ENCODE measurements at places on chromosomes 11 and 22.

DNA sequence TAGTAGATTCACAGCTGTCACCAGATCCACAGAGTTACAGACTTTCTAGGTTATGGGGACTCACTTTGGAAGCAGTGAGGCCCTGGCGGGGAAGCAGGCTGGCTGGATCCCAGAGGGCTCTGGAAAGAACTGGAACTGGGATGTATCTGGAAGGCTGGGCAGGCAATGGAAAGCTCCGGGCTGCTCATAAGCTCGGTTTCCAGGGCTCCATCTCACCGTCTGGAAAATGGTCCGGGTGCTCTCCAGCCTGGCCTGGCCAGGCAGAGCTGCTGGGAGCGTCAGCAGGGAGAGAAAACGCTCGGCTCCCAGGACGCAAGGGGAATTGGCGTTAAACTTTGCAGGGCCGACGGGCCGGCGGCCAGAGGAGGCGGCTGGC is 335 bp upstream of the SEZ6L start:
- DNase-seq = no peak

GRCh38 chr22:48303369-48303725 is 1524.3 kb downstream of the BRD1 start:
- no peak for DNase-seq

- no peak for DNase-seq
Measured at GRCh38 chr11:100646545-100646944, 40.5 kb upstream of the ARHGAP42 start.

DNA sequence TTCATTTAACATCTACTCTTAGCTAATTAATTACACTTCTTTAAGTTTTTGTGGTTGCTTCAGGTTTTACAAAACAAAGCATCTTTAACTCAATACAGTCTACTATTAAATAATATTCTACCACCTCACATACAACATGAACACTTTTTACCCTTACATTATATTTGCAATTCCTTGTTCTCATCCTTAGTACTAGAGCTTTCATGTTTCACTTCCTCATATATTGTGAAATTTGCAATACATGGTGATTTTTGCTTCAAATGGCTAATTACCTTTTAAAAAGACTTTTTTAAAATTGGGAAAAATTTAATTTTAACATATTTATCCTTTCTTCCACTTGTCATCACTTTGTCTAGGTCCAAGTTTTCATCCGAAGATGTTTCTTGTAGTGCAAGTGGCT is 37.5 kb downstream of the RSF1 start:
- DNase-seq = no peak

DNA sequence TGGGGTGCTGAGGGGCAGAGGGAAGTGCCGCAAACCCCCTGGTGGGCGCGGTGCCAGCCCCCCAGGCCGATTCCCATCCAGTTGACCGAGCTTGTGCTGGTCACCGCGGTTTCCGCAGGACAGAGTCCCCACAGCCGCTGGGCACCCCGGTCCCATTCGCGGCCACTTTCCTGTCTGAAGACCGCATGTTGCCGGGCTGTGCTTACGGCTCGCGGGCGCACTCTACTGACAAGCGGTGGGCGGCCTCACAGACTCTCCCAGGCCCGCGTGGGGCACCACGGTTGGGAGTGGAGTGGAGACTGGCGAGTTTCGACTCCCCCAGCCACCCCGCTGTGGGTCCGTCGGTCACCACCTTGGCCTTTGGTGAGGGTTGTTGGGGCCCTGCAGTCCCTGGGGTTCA is 648 bp upstream of the H19 start:
- no peak for DNase-seq

Data from K562 (cell line).